ENCODE measurements at places on chromosomes 5 and 9.

DNA sequence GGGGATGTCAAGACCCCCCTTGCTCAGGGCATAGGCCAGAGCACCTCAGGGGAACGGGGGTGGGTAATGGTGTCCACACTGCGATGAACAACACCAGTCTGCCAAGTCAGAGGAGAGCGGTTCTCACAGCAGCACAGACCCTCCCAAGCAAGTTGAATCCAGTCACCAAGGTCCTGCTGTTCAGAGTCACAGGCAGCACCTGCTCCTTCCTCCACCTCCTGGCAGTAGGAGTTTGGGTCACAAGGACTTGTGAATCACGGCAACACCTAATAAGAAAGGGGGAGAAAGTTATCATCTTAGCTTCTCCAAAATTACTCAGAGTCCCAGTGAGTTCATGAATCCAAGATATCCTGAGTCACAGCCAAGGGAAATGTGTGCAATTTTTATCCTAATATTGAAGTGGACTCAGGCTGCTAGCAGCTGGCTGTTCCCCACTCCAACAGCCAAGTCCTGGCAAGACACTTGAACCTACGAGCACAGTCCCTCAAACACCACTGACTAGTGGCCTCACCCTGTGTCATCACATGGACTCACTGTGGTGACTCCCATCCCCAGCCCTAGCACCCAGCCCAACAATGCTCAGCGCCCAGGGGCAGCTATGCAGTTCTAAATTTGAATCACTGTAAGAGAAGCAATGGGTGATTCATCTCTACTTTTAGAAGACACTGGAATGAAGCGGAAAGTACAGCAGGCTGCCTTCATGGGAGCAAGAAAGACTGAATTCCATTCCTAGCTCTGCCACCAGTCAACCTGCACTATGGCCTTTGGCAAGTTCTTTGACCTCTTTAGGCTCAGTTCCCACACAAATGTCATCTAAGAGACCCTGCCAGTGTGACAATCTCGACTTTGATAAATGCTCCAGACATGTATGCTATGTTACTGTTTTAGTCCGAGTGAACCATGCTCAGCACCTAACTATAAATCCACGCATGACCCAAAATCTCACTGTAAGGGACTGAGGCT lies 113.7 kb downstream of the KLHL3 start:
- DNase-seq, result no peak

DNA sequence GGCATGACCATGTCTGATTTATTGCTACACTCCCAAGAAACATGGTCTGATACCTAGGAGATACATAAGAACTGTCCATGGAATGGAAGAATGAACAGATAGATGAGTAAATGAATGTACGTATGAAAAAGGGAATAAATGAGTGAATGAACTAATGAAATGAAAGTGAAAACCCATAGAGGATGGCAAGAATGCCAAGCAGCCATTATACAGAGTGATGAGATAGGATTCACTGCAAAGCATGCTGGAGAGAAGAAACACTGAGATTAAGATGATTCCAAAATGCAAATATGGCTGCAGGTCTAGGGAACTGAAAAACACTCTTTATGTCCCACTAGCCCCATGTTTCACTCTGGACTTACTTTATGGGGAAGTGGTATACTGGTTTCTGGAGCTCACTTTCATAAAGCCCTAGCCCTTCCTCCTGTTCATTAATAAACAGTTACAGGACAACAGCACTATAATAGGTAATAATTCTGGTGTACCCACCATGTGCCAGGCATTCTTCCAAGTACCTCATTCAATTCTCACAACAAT lies 170.3 kb upstream of the RAD23B start:
- DNase-seq, result no peak

GRCh38 chr5:143678148-143678905 lies 133.6 kb upstream of the HMHB1 start:
- DNase-seq, result no peak

GRCh38 chr9:135342206-135343130 lies 137.1 kb upstream of the PPP1R26 start:
- no peak for DNase-seq

GRCh38 chr5:170339780-170340167 lies 42.2 kb upstream of the LCP2 start:
- no peak for DNase-seq

GRCh38 chr5:169299663-169300467 lies 1.1 kb downstream of the SLIT3 start:
- peak; percentile 93 for DNase-seq

DNA sequence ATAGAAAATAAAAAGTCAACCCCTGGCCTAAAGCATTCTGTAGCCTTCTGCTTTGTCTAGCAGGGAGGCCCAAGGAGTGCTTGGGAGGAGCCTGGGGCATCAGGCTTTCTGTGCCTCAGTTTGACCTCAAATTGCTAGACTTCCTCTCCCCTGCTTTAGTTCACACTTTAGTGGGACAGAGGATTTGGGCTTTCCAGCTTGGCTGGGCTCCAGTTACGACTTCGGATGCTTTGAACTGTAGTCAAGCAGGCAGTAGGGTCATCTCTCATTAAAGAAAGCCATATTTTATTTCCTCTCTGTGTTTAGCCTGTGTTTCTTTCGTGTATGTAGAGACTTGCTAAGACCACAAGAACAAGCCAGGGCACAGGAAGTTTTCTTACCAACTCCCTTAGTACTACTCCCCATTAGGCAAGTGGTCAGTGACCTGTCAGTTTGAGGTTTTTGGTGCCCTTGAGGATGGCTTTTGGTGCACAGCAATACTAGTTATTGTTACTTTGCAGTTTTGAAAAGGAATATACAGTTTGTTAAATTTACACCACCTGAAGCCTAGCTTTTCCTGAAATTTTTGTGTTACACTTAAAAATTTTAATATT lies 334.7 kb downstream of the NDUFS4 start:
- DNase-seq, result no peak

DNA sequence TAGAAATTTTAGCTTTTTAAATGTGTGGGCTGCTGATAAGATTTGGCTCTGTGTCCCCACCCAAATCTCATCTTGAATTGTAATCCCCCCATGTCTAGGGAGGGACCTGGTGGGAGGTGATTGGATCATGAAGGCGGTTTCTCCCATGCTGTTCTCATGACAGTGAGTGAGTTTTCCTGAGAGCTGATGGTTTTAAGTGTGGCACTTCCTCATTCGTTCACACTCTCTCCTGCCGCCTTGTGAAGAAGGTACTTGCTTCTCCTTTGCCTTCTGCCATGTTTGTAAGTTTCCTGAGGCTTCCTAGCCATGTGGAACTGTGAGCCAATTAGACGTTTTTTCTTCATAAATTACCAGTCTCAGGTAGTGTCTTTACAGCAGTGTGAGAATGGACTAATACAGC lies 127.8 kb upstream of the MVB12B start:
- peak; percentile 70 for DNase-seq

DNA sequence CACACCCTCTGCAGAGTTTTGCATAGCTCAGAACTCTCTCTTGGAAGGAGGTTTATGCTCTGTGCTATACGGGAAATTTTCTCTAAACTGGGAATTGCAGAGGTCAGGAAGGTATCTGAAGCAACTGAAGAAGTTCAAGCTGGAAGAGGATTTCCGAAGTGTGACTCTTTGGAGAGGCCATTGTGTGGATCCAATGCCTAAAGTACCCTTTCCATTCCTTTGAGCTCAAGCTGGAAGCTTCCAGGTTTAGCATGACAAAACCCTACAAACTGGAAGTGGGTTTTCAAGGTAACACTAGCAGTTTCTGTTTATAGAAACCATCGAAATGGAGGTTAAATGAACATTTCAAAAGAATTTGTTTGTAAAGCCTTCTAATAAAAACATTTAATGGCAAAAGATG lies 187.1 kb downstream of the CFAP90 start:
- DNase-seq, result peak; percentile 62

DNA sequence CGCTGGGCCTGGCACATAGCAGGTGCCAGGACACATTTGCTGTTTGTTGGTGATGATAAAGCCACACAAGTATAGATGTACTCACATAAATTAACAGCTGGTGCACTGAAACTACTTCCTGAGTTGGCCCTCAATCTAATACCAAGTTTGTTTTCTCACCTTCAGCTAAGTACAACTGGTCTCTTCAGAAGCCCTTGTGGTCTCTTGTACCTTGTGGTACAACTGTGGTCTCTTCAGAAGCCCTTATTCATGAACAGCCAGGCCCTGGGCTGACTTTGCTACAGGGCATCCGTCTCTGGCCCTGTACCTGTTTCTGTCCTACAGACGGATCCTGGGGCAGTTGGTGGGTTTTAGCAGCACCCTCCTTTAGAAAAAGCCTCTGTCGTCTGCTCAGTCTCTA lies 81.5 kb downstream of the DAB2IP start:
- no peak for DNase-seq

GRCh38 chr5:143105216-143105905 lies 298.1 kb downstream of the NR3C1 start:
- DNase-seq, result no peak

GRCh38 chr9:134428559-134428958 lies 102.3 kb downstream of the RXRA start:
- DNase-seq, result no peak

DNA sequence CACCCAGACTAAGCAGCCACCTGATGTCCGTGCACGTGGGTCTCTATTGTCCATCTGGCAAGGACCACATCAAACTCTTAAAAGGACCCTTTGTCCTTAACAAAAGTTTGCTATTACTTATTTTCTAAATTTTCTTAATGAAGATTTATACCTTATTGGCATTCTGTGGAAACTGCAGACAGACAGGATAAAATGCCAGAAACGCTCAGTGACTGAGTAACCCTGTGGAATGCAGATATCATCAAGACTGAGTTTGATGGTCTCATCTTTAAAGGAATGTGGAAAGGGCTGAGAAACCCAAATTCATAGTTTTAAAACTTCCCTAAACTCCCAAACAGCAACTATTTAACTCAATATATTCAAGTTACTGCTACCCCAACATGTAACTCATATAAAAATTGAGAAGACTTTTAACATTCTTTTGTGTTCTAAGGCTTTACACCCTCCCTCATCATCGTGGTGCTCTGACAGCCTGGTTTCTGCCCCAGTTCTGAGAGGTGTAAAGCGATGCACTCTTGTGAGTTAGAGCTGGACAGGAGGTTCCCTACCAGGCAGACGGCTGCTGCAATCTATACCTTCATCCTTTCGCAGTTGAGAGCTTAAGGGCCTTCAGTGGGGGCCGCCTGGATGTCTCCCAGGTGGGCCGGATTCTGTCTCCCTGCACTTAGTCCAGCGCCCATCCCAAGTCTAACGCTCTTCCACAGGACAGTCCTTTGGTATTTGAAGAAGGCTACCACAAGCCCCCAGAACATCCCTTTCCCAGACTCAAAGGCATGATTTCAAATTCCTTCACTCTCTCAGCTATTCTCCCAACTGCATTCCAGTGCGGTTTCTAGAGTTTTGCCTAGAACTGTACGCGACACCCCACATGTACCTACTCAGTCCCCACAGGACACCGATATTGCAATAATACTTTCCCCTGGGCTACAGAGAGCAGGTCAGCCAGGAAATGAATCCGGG lies 68.9 kb downstream of the DAP start:
- no peak for DNase-seq

- no peak for DNase-seq
Measured at GRCh38 chr9:105168870-105169319, 75.6 kb upstream of the SLC44A1 start.

DNA sequence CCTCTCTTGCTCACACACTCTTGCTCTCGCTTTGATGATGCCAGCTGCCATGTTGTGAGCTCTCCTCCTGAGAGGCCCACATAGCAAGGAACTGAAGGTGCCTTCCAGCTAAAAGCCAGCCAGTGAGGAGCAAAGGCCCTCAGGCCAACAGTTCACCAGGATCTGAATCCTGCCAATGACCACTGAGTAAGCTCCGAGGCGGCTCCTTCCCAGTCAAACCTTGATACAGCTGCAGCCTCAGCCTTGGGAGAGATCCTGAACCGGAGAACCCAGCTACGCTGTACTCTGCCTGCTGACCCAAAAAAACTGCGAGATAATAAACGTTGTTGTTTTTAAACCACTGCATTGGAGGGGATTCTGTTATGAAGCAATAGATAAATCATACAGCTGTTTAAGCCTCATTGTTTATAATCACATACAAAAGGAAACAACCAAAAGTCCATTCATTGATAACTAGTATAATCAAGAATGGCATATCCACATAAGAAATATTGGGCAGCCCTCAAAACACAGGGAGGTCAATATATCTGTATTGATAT lies 49.0 kb upstream of the IFNK start:
- DNase-seq, result no peak

DNA sequence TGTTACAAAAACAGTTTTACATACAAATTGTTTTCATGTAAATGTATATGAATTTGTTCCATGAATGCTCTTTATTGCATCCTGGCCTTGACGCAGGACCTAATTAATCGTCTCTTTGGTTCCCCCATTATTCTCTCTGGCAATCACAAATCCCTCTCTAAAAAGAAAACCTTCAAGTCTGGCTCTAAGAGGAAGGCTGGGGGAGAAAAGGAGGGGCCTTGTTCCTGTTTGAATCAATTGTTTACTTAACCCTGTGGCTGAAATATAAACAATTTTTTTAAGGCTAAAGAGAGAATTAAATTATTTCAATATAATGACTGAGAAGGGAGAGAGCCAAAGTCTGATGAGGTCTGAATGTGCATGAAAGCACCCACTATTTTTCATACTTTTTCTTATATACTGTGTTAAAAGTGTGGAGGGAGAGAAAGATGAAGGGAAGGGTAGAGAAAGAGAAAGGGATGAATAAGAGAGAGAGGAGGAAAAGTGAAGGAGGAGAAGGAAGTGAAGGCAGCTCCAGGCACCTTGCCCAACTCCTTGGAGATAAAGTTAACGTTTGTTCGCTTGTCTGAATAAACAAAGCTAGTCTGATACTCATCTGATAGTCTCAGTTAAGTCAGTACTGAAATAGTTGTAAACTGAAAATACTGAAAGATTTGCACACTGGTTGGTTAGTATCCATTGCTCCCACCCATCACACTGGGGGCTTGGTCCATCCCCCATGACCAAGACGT lies 116.4 kb upstream of the SPDL1 start:
- DNase-seq, result no peak

DNA sequence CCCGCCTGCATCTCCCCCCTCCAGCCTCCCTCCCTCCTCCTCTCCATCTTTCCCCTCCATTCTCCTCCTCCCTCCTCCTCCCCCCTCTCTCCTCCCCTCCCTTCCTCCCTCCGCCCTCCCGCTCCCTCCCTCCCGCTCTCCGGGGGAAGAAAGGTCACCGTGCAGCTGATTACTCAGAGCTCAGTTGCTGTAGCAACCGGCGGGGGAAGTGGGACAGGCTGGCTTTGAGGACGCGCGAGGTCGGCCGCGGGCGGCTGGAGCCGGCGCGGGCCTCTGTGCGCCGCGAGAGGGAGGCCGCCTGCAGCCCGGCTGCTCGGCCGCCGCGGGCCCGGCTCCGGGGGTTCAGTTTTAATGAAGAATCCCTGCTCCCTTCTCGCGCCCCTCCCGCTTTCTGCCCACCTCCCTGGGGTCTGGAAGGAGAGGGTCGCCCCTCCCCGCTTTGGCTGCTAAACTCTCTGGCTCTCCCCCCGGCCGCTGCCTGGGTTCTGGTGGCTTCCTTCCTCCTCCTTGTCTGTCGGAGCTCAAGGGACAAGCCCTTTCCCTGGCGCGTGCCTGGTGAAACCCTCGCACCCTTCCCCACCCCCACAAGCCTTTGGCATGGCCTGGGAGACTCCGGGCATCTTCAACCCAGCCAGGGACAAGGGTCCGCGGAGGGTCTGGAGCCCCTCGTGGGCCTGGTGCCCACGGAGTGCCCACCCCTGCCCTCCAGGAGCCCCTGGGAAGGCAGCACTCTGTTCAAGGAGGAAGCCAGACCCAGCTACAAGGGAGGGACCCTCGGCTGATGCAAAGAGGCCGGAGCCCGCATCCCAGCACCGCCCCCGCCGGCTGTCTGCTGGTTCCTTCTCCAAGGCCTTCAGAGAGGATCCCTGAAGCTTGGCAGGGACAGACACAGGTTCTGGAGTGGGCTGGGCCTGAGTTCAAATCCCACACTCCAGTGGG lies 160.3 kb downstream of the C9orf50 start:
- DNase-seq, result peak; percentile 99
